Epithelial cell of prostate (primary cell): ENCODE measurements at places on chromosomes 3 and 15.
A peak's percentile ranks its signal among the peaks of the same experiment; 100 is the strongest.

GRCh38 chr15:89419370-89419984, 76.9 kb downstream of the RHCG start:
- DNase-seq: no peak

GRCh38 chr3:103803787-103804186, 1369.0 kb downstream of the ZPLD1 start:
- DNase-seq: no peak

GRCh38 chr15:86802244-86802643, 722.6 kb downstream of the AGBL1 start:
- no peak for DNase-seq

DNA sequence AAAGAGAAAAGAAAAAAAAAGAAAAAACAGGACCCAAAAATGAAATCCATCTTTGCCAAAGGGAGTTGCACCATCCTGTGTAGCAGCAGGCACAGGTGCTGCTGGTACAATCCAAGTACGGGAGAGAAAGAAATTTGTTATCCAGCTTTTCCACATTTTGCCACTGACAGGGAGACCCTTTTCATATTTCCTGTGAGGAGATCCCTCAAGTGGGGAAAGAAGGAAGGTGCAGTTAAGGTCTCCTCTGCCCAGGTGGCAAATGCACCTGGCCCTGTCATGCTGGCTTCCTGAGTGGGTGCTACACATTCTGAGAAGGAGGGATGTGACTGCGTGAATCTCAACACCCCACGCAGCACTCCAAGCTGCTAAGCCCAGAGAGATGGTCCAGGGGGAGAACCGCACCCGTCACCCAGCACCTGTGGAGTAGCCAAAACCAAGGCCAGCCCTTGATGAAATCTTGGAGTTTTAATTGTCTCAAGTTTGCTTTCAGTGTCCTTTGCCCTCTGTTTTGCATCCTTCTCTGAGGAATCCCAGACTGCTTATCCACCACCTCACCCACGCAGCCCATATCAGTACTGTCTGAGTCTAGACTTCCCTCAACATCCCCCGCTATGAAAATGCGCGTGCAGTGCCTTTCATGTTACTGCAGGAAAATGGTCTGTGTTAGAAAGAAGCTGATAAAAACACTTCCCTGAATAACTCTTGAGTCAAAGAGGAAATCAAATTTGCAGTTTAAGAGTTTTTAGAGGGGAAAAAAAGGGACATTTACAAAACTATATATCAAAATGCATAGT, 141.9 kb upstream of the THBS1 start:
- DNase-seq: no peak

- no peak for DNase-seq
Observed at GRCh38 chr15:56617628-56618027, 115.7 kb downstream of the ZNF280D start.

DNA sequence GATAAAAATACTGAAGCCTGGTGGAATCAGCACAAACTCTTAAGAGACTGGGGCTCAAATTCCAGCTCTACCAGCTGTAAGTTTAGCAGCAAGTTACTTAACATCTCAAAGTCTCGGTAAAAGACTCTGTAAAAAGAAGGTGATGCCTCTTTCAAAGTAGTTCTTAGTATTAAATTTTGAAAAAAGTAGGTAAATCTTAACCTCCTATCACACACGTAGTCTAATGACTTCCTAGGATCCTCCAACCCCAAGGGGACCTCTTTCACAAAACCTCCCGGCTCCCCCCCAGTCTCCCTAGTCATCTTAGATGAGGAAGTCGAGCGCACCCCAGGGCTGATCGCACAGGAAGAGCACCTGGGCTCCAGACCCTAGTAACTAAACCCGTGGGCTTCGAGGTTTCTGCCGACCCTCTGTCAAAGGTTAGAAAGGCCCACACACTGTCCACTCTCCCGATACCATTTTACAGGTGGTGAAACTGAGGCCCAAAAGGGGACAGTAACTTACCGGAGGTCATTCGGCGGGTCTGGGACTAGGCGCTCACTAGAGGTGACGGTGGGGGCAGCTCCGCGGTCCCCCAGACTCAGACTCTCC, 427 bp downstream of the MBD4 start:
- no peak for DNase-seq

GRCh38 chr3:177777699-177778098, 580.4 kb upstream of the TBL1XR1 start:
- DNase-seq: peak; percentile 22

GRCh38 chr15:62624547-62625378, 417.8 kb upstream of the TPM1 start:
- DNase-seq: no peak

DNA sequence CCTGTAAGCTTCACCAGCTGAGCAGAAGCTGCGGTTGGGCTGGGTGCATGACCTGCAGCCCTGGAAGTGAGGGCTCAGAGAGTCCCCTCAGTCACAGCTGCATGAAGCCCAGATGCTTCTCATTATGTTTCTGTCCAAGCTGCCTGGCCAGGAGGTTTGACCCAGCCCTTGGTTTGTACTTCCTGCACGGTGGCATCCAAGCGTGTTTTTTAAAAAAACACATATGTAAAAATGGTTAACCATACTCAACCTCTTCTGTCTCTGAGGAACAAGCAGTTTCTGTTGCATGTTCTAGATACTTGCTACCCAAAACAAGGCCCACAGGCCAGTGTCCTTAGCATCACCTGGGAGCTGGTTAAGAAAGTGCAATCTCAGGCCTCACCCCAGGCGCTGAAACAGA, 76.0 kb upstream of the ATP10A start:
- no peak for DNase-seq

GRCh38 chr3:37949866-37950265, 40.7 kb upstream of the VILL start:
- no peak for DNase-seq

DNA sequence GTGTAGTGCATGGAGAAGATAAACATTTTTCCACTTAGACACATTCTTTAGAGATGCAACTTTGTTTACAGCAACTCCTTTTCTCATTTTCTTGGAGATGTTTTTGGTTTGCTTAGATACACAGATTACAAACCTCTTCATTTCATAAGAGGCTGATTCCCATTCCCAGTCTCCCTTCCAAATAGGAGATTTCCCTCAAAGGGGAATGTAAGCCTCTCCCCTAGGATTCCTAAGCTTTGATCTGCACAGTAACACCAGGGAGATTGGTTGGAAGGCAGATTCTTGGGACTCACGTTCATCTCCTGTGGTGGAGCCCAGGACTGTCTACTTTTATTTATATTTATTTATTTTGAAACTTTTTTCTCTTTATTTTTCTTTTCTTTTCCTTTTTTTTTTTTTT, 63.2 kb downstream of the MCTP2 start:
- DNase-seq: no peak

- DNase-seq: no peak
Observed at GRCh38 chr3:77362936-77363335, 323.0 kb downstream of the ROBO2 start.

GRCh38 chr3:20604659-20605058, 418.7 kb upstream of the SGO1 start:
- DNase-seq: no peak

DNA sequence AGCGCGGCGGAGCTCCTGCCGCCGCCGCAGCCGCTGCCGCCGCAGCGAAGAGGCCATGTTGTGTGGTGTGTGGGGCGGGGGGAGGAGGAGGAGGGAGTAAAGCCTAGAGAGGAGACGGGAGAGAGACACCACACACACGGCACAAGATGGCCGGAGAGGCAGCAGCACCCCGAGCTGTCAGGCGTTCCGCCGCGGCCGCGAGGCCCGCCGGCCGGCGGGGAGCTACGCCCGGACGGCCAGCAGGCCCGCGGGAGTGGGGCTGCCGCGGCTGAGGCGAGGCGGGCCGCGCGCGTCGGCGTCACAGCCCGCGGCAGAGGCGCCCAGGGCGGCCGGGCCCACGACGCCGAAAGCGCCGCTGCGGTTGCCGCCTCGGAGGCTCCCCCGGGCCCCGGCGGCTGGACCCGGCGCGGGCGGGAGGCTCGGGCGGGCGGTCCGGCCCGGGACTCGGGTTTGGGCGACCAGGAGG, 17.4 kb upstream of the CHD2 start:
- DNase-seq: no peak

- peak; percentile 97 for DNase-seq
Observed at GRCh38 chr3:98901392-98902350, at the start of gene DCBLD2. TSS of gene DCBLD2 (minus strand) at chr3:98901695. CDS start at chr3:98901326, 369 bp downstream.

DNA sequence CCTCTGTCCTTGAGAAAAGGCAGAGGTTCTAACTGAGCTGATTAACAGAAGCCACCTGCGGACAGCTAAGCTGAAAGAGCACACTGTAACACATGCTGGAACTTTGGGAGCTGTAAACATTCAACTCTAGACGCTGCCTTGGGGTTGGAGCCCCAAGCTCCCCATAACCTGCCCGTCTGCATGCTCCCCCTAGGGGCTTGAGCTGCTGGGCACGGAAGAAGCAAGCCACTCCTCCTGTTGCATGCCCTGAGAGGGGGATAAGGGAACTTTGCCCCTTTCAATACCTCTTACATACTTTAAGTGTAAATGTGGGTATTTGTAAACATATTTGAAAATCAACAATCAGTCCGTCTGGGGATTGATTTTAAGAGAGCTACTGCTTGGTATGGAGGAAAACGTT, 188.4 kb downstream of the ADAMTSL3 start:
- no peak for DNase-seq

- DNase-seq: no peak
Observed at GRCh38 chr15:64987136-64987535, 2.6 kb downstream of the SPG21 start.
